Stomach (tissue), 19 donors: ENCODE measurements at places on chromosomes 2 and 18. TPM values are rescaled to one million over a fixed set of nuclear protein-coding genes. Genes with fewer than 3 reads are reported as not detected.

The ROCK1 gene
- 70.6 TPM for total RNA-seq

The BOLL gene
- not detected for total RNA-seq

The PDCD1 gene
- not detected for total RNA-seq

The IMP4 gene
- total RNA-seq, result 43.7 TPM

The IL18RAP gene
- 1.8 TPM for total RNA-seq

The COPS8 gene
- total RNA-seq, result 105 TPM

The COBLL1 gene
- 81.0 TPM for total RNA-seq

The MAB21L4 gene
- total RNA-seq, result 4.9 TPM

The TMEM37 gene
- total RNA-seq, result 21.9 TPM

The WNT10A gene
- not detected for total RNA-seq

The SMCHD1 gene
- total RNA-seq, result 53.6 TPM

DNA sequence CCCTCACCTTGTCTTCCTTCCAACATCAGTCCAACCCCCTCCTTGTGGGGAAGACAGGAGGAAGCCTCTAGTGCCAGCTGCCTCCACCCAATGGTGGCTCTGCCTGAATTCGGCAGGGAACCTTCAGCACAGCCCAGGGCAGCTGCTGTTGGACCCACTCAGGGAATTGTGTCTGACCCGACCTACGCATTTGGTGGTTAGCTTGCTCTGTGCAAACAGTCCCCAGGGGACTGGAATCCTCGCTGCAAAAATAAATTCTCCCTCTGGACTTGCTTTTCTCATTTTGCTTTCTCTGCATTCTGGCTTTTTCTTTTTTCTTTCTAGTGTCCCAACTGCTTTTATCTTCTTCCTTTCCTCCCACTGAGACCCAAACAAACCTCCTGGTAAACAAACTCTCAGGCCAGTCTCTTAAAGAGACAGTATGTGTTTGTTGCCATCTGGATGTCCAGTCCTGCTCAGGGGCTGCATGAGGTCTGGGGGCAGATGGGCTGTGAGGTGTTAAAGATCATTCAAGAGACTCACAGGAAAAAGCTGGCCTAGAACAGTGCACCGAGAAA, 137.7 kb upstream of the HAAO start:
- H3K36me3 ChIP-seq, result no peaks in the 10 kb centered on the region
- no peak for DNase-seq
- H3K27me3 ChIP-seq, result no peaks in the 10 kb centered on the region
- no peak overlapping the region for H3K4me3 ChIP-seq
- H3K4me1 ChIP-seq, result peaks cover 98% of the 10 kb centered on the region

DNA sequence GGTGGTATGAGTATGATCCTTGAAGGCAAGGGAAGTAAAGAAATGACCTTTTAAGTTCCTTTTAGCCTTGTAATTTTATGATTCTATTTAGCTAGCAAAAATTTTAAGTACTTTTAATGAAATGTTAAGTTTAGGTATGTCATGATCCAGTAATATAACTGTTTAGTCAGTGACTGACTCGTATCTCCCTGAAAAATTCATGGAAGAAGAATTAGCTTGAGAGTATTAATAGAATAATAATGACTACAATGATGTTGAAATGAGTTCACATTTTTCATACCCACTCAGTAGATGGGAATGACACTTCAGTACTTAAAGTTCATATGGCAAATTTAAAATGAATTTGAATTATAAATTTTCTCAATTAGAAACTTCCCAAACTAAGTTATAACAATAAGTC, 14.6 kb downstream of the RAB3GAP1 start:
- H3K27ac ChIP-seq, result no peak overlapping the region
- H3K27me3 ChIP-seq, result no peaks in the 10 kb centered on the region
- no peak overlapping the region for H3K4me3 ChIP-seq
- H3K4me1 ChIP-seq, result no peaks in the 10 kb centered on the region
- H3K36me3 ChIP-seq, result peaks cover 12% of the 10 kb centered on the region
- no peak for DNase-seq

DNA sequence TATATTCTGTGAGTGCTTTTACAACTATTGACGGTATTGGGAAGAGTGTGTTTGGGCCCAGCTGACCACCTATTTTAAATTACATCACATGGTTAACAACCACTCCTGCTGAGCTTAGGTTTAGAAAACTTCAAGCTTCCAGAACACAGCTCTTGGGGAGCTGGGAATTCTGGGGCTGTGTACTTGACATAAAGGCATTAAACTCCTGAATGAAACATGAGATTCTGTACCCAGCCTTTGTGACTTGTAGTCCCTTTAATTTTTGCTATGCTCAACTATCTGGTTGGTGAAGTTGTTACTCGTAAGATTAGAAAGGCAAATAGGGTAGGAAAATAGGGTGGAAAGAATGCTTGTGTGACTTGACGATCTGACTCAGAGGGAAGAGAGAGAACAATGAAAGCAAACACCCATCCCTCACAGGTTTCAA, 66.9 kb downstream of the LTBP1 start:
- H3K4me3 ChIP-seq, result no peak overlapping the region
- no peak overlapping the region for H3K27ac ChIP-seq
- peaks cover 17% of the 10 kb centered on the region for H3K4me1 ChIP-seq
- H3K36me3 ChIP-seq, result no peaks in the 10 kb centered on the region
- DNase-seq, result no peak

DNA sequence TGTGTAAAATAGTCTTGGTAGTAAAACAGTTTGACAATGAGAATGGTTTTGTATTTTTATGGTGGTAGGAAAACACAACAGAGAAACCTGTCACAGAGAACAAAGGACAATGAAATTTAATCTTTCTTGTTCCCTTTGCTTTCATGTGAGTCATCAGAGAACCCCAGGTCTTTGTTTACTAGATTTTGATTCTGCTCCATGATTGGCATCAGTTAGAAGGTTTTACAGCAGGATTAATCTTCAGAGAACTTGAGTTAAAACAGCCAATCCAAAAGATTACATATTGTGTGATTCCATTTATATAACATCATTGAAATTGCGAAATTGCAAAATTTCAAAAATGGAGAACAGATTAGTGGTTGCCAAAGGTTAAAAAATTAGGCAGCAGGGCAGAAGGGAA, 2.5 kb downstream of the APLF start:
- no peaks in the 10 kb centered on the region for H3K27me3 ChIP-seq
- no peak overlapping the region for H3K27ac ChIP-seq
- no peak for DNase-seq
- no peak overlapping the region for H3K4me3 ChIP-seq
- H3K36me3 ChIP-seq, result no peaks in the 10 kb centered on the region

GRCh38 chr18:64380117-64380516, 231.2 kb upstream of the LINC00305 start:
- H3K36me3 ChIP-seq, result no peaks in the 10 kb centered on the region
- no peak overlapping the region for H3K27ac ChIP-seq
- no peak overlapping the region for H3K4me3 ChIP-seq

GRCh38 chr2:15195813-15196212, 365.3 kb downstream of the NBAS start:
- no peaks in the 10 kb centered on the region for H3K36me3 ChIP-seq
- no peaks in the 10 kb centered on the region for H3K27me3 ChIP-seq
- DNase-seq, result no peak
- H3K27ac ChIP-seq, result no peak overlapping the region

DNA sequence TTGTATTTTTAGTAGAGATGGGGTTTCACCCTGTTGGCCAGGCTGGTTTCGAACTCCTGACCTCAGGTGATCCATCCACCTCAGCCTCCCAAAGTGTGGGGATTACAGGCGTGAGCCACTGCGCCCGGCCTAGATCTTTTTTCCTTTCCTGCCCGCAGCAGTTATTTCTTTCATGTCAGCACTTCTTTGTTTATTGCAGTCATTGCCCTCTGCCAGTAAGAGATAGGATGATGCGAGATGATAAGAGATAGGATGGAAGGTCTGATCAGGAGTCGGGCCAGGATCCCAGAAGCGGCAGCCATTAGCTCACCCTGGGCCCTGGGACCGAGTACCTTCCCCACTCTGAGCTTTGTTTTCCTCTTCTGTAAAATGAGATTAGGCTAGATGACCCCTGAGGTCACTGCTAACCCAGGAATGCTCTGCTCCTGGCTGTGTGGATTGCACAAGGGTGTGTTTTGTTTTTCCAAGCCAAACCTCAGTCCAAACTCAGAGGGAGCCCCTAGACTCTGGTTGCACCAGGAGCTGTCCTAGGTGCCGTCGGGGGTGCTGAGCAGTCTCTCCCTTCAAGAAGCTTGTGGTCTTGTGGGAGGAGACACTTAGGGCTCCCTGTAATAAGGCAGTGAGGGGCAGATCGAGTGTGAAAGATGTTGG, 63.3 kb downstream of the LPIN1 start:
- no peaks in the 10 kb centered on the region for H3K27me3 ChIP-seq
- H3K27ac ChIP-seq, result no peak overlapping the region
- H3K4me1 ChIP-seq, result no peaks in the 10 kb centered on the region

GRCh38 chr2:57443973-57444521, 602.6 kb upstream of the VRK2 start:
- H3K27me3 ChIP-seq, result no peaks in the 10 kb centered on the region
- H3K4me3 ChIP-seq, result no peak overlapping the region
- no peak for DNase-seq

- no peak for DNase-seq
- H3K27me3 ChIP-seq, result no peaks in the 10 kb centered on the region
- H3K36me3 ChIP-seq, result no peaks in the 10 kb centered on the region
These were observed 742 bp upstream of the SOS1 start for GRCh38 chr2:39121523-39122063.

DNA sequence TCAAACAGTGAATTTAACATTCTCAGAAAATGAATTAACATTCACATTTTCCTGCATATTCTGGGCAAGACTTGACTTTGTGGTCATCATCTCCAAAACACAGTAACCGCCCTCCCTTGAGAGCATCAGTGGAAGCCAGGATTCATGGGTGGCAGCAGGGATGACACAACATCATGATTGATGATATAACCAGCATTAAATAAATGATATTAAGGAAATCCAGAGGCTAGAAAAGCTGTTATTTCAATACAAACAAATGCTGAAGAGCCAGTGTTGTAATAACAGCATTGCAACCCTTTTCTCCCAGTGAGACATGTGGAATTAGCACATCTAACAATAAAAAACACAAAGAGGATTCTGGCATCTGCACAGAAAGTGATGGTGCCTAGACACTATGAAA, 41.1 kb downstream of the CDC42EP3 start:
- H3K27ac ChIP-seq, result no peak overlapping the region
- no peaks in the 10 kb centered on the region for H3K36me3 ChIP-seq
- DNase-seq, result no peak
- H3K27me3 ChIP-seq, result no peaks in the 10 kb centered on the region
- H3K4me1 ChIP-seq, result peaks cover 30% of the 10 kb centered on the region

- H3K4me3 ChIP-seq, result no peak overlapping the region
- H3K27ac ChIP-seq, result no peak overlapping the region
- no peaks in the 10 kb centered on the region for H3K27me3 ChIP-seq
These were observed 67.2 kb downstream of the PTRHD1 start for GRCh38 chr2:24725956-24726355.

- H3K36me3 ChIP-seq, result no peaks in the 10 kb centered on the region
- DNase-seq, result no peak
- peaks cover 9% of the 10 kb centered on the region for H3K4me1 ChIP-seq
- H3K4me3 ChIP-seq, result no peak overlapping the region
- no peak overlapping the region for H3K27ac ChIP-seq
- H3K27me3 ChIP-seq, result no peaks in the 10 kb centered on the region
These were observed 126.3 kb downstream of the C2orf74 start for GRCh38 chr2:61288070-61288841.

DNA sequence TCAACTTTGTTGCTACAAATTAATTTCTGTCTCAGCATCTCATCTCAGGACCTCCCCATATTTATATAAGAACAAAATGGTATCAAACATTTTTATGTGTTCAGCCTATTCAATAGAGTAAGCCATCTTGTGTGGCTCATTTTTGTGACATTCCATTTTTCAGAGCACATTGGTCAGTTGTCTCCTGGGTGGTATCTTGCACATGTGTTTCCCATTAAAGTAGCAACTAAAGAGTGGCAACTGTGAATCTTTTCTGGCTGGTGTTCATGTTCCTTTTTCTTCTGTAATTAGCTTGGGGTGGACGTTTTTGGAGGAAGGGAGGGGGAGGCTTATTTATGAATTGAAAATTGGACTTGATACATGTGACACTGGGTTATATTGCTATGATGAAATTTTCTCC, 45.4 kb upstream of the EFEMP1 start:
- H3K27me3 ChIP-seq, result no peaks in the 10 kb centered on the region
- H3K4me1 ChIP-seq, result peaks cover 3% of the 10 kb centered on the region
- H3K36me3 ChIP-seq, result no peaks in the 10 kb centered on the region
- DNase-seq, result no peak
- no peak overlapping the region for H3K27ac ChIP-seq

DNA sequence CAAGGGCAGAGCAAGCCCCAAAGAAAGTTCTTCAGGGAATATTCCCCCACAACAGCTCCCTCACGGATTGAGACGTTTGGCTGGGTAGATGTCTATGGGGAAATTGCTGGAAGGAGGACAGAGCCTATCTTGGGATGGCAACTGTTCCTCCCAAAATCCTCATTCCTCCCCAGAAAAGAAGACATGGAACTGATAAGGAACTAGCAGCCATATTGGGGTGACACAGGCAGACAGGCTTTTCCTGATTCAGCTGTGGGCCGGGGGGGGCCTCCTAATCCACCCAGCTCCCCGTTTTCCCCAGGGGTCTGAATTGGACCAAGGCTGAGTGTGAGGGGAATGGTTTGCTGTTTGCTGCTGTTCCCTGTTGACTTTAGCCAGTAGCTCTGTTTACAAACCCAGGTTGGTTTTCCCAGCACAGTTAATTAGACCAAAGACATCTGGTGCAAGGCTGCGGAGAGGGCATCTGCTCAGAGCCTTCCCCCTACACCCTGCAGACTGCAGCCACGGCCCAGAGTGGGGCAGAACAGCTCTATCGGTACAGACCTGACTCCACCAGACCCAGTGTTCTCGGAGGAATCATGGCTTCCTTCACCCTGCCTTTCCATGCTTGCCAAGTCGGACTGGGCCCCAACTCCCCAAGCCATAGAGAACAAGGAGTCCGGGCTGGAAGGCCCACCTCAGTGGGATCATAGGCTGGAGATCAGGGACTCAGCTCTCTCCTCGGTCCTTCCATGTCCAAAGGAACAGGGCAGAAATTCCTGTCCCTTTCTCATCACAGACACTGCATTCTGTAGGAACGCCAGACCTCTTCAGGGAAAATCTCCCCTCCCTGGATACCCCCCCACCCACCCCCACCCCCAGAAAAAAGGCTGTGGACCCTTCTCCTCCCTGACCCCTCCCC, 1.7 kb upstream of the PKDCC start:
- H3K27ac ChIP-seq, result peak overlapping the region; percentile 90
- no peak overlapping the region for H3K4me3 ChIP-seq
- H3K27me3 ChIP-seq, result peaks cover 46% of the 10 kb centered on the region
- no peak for DNase-seq
- peaks cover 22% of the 10 kb centered on the region for H3K4me1 ChIP-seq

- no peaks in the 10 kb centered on the region for H3K4me1 ChIP-seq
- H3K27ac ChIP-seq, result no peak overlapping the region
These were observed 248.8 kb downstream of the EIPR1 start for GRCh38 chr2:3128786-3129185.

- H3K27me3 ChIP-seq, result no peaks in the 10 kb centered on the region
- DNase-seq, result peak; percentile 7
- H3K4me1 ChIP-seq, result no peaks in the 10 kb centered on the region
- H3K4me3 ChIP-seq, result no peak overlapping the region
- no peak overlapping the region for H3K27ac ChIP-seq
These were observed 389.6 kb upstream of the CDH19 start for GRCh38 chr18:66993492-66993891.

- no peaks in the 10 kb centered on the region for H3K36me3 ChIP-seq
- no peak overlapping the region for H3K4me3 ChIP-seq
These were observed 198.5 kb downstream of the UBE2E3 start for GRCh38 chr2:181178823-181179412.
